ENCODE measurements at places on chromosomes 16 and 17.

DNA sequence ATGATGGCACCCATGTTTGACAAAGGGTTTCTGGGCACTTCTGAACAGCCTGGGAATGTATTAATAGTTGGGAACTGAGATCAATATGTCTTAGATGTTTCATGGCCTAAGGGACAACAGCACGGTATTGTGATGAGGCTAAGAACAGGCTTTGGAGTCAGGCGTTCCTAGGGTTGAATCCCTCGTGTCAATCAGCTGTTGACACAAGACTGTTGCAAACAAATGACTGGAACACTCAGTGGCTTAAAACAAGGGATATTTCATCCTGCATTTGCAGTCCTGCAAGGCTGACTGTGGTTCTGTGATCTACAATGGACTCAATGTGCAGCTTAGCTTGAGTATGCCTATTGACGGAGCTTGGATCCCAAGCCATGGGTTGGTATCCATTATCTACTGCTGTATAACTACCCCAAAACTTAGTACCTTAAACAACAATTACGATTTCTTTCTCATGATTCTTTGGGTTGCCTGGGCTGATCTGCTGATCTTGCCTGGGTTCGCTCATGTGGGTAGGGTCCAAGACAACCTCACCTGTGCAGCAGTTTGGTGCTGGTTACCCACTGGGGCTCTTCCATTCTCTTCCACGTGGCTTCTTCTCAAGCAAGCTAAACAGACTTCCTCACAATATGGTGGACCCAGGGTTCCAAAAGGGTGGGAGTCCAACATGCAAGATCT, 472.4 kb downstream of the SLC39A11 start:
- no peak for DNase-seq

DNA sequence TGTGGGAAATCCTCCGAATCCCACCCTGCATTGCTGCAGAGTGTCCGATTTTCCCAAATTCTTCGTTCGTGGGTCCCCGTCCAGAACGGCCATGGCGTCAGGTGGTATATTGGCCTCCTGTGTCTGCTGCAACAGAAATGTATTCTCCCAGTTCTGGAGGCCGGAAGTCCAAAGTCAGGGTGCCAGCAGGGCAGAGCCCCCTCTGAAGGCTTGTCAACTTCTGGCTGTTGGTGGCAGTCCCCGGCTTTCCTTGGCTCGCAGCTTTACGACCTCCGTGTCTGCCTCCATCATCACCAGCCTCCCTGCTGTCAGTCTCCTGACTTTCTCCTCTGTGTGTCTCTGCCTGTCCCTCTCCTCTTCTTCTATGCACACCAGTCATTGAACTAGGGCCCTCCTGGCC, 142.1 kb upstream of the FOXF1 start:
- no peak for DNase-seq

DNA sequence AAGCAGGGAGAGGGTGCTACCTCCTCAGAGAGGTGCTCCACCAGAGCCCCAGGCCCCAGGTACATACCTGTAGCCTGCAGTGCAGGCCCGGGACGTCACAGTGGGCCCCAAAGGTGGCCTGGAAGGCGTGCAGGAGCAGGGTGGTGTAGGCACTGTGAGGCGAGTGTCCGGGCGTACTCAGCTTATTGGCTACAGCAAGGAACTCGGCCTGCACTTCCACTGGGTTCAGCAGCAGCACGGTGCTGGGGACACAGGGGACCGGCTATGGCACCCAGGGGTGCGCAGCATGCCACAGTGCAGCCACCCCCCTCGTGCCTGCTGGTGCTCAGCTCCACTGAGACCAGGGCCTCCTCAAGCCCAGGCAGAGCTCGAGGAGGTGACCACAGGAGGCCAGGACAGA, 23.2 kb upstream of the PIK3R6 start:
- DNase-seq, result no peak

DNA sequence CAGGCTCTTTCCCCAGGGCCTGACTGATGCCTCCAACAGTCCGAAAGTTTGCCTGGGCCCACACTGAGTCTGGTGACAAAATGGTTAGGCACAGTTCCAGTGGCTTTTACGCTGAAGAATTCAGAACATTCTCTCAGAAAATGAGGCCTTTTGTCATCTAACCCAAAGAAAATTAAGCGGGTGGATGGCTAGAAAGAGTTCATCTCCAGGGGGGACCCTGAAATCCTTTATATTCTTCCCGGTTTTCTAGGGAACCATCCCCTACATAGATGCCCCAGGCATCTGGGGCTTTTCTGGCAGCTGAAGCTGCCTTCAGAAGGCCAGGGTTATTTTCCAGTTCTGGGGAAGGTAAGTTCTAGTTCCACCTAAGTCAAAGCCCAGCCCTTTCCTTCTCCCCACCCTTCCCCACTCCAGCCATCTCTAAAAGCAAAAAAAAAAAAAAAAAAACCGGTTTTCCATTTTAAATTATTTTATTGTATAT, 2.2 kb downstream of the RASD1 start:
- no peak for DNase-seq

- DNase-seq, result no peak
These were observed 311.4 kb downstream of the SOX9 start for GRCh38 chr17:72432143-72432621.

GRCh38 chr17:17609121-17609520, 17.6 kb upstream of the PEMT start:
- DNase-seq, result no peak

- no peak for DNase-seq
These were observed 65.9 kb upstream of the AMZ2 start for GRCh38 chr17:68182011-68182306.

DNA sequence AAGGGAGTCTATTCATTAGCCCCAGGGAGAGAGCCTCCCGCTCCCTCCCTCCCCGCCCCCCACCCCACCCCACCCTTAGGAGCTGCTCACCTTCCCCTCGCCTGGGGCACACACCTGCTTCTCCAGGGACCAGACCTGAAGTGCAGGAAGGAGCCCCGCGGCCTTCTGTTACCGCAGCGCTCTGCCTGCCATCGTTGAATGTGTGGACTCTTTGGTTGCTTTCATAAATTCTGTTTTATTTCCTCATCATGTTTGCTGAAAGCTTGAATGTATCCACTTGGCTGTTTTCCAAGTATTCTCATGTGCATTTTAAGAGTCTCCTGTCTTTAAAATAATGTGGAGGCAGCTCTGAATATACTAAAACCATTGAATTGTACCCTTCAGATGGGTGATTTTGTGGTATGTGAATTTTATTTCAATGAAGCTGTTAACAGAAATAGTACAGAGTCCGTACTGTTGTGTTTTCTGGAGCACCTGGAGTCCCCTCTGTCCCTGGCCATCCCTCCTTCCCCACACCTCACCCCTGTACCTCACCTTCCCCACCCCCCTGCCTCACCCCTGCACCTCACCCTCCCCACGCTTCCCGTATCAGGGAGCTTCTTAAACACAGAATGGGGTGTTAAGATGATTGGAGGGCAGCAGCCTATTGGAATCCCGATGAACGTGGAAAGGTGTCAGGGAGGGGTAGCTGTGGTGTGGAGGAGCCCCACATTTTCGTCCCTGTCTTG, 25.5 kb downstream of the RAB11FIP3 start:
- DNase-seq, result peak; percentile 76
